Activated CD4-positive, alpha-beta T cell treated with anti-CD3 and anti-CD28 coated beads, Interleukin-2, amount 10 ng/mL, durations not matched to agents 7 days and 5 days (primary cell): ENCODE measurements at places on chromosomes 6 and 20.
A peak's percentile ranks its signal among the peaks of the same experiment; 100 is the strongest.

GRCh38 chr20:9082741-9083140 is 13.9 kb downstream of the PLCB4 start:
- DNase-seq, result no peak

GRCh38 chr20:56166781-56167465 is 81.6 kb upstream of the MC3R start:
- no peak for DNase-seq

DNA sequence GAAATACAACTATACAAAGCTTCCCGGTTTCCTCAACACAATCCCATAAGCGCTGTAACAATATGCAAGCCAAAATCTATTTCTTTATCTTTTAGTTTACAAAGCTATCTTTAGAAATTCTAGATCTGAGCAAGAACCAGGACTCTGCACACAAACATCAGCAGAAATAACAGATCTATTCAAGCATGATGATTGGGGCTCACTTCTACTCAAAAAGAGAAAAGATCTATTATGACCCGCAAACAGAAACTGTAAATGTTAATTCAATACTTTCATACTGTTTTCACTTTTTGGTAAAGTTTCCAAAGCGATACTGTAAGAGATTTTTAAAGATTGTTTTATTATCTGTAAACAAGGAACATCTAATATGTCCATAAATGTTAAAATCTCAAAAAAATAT is 86.6 kb downstream of the SESN1 start:
- no peak for DNase-seq

DNA sequence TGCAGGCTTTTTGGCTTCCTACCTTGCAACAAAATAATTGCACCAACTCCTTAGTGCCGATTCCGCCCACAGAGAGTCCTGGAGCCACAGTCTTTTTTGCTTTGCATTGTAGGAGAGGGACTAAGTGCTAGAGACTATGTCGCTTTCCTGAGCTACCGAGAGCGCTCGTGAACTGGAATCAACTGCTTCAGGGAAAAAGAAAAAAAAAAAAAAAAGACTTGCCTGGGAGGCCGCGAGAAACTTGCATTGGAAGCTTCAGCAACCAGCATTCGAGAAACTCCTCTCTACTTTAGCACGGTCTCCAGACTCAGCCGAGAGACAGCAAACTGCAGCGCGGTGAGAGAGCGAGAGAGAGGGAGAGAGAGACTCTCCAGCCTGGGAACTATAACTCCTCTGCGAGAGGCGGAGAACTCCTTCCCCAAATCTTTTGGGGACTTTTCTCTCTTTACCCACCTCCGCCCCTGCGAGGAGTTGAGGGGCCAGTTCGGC is 420 bp downstream of the SOX4 start:
- DNase-seq, result peak; percentile 20

GRCh38 chr6:42022755-42023384 is 27.5 kb upstream of the TAF8 start:
- DNase-seq, result no peak
